Stomach (tissue), 19 donors: ENCODE measurements at places on chromosomes 12 and 14. TPM values are rescaled to one million over a fixed set of nuclear protein-coding genes. Genes with fewer than 3 reads are reported as not detected.

DNA sequence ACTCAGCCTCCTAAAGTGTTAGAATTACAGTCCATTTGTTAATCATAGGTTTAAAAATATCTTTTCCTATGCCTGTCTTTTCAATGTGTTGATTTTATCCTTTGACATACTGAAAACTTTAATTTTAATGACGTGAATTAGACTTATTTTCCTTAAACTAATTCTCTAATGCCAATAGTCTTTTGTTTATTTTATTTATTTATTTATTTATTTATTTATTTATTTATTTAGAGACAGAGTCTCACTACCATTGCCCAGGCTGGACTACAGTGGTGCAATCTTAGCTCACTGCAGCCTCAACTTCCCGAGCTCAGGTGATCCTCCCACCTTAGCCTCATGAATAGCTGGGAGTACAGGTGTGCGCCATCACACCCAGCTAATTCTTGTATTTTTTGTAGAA, 694.5 kb downstream of the TRHDE start:
- no peaks in the 10 kb centered on the region for H3K27me3 ChIP-seq
- no peaks in the 10 kb centered on the region for H3K36me3 ChIP-seq
- no peak overlapping the region for H3K4me3 ChIP-seq
- H3K27ac ChIP-seq = no peak overlapping the region
- no peak for DNase-seq

The FOXA1 gene
- 70.5 TPM for total RNA-seq

The ACYP1 gene
- 7.9 TPM for total RNA-seq

The KLHL33 gene
- total RNA-seq = not detected

DNA sequence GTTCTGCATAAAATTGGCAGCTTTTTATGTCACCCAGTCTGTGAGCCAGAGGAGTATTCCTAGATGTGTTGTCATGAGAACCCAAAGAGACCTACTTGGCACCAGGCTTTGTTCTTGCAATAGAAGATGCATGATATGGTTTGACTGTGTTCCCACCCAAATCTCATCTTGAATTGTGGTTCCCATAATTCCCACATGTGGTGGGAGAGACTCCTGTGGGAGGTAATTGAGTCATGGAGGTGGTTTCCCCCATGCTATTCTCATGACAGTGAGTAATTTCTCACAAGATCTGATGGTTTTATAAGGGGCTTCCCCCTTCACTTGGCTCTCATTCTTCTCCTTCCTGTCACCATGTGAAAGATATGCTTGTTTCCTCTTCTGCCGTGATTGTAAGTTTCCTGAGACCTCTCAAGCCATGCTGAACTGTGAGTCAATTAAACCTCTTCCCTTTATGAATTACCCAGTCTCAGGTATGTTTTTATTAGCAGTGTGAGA, 572.0 kb upstream of the ATP2B1 start:
- H3K4me1 ChIP-seq = no peaks in the 10 kb centered on the region
- H3K27me3 ChIP-seq = no peaks in the 10 kb centered on the region
- H3K4me3 ChIP-seq = no peak overlapping the region
- no peaks in the 10 kb centered on the region for H3K36me3 ChIP-seq
- no peak for DNase-seq
- H3K27ac ChIP-seq = no peak overlapping the region

- no peak overlapping the region for H3K27ac ChIP-seq
- no peaks in the 10 kb centered on the region for H3K4me1 ChIP-seq
- no peaks in the 10 kb centered on the region for H3K36me3 ChIP-seq
- H3K4me3 ChIP-seq = no peak overlapping the region
- no peak for DNase-seq
- H3K27me3 ChIP-seq = no peaks in the 10 kb centered on the region
These were observed 77.4 kb downstream of the AACS start for GRCh38 chr12:125142601-125143000.

DNA sequence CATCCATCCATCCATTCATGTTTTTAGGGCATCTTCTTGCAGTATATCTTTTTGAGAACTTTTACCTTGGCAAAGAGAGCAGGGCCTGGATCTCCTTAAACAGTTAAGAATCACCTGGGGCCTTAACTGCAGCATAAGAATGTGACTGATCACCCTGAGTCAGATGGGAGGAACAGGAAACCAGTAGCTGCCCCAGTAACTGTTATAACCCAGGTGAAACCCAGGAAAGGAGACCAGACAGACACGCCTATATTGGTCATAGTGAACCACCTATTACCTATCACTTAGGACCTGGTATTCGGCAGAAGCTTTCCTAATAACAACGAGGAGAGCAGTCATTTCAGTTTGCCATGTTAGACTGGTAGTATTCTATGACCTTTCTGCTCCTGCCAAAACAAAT, 43.4 kb upstream of the NR2C1 start:
- H3K36me3 ChIP-seq = no peaks in the 10 kb centered on the region
- H3K27me3 ChIP-seq = no peaks in the 10 kb centered on the region
- DNase-seq = peak; percentile 54
- H3K4me1 ChIP-seq = peaks cover 18% of the 10 kb centered on the region
- H3K4me3 ChIP-seq = no peak overlapping the region
- H3K27ac ChIP-seq = no peak overlapping the region

The PTCSC3 gene
- not detected for total RNA-seq

The SIX6 gene
- not detected for total RNA-seq

DNA sequence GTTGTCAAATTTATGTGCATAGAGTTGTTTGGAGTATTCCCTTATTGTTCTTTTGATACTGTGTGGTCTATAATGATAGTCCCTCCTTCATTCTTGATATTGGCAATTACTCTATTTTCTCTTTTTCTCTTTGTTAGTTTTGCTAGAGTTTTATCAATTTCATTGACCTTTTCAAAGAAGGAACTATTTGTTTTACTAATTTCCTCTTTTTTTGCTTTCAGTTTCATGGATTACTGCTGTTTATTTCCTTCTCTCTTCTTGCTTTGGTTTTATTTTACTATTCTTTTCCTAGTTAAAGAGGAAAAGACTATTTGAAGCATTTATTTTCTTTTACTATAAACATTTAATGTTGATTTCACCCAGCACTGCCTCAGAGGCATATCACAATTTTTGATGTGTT, 250.9 kb upstream of the PELI2 start:
- H3K4me3 ChIP-seq = no peak overlapping the region
- H3K27me3 ChIP-seq = no peaks in the 10 kb centered on the region
- H3K27ac ChIP-seq = no peak overlapping the region
- no peak for DNase-seq
- H3K4me1 ChIP-seq = no peaks in the 10 kb centered on the region
- no peaks in the 10 kb centered on the region for H3K36me3 ChIP-seq

DNA sequence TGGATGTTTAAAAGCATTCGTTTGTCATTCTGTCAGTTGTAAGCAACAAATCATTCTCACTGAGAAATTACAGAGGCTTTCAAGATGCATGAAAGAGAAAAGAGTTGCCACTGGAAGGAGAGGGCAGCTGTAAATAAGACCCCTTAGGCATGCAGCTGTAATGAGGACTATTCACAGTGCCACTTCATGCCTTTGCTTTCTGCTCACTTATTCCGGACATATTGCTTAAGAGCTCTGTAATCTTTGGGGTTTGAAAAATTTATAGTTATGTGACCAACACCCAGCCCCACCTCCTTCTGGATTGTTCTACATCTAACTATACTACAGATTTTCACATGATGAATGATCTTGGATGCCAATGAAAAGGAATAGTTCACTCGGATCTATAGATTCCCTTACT, 194.8 kb upstream of the DCN start:
- H3K36me3 ChIP-seq = no peaks in the 10 kb centered on the region
- no peak overlapping the region for H3K27ac ChIP-seq
- peaks cover 22% of the 10 kb centered on the region for H3K4me1 ChIP-seq
- H3K27me3 ChIP-seq = no peaks in the 10 kb centered on the region
- no peak overlapping the region for H3K4me3 ChIP-seq

The MYF5 gene
- not detected for total RNA-seq

DNA sequence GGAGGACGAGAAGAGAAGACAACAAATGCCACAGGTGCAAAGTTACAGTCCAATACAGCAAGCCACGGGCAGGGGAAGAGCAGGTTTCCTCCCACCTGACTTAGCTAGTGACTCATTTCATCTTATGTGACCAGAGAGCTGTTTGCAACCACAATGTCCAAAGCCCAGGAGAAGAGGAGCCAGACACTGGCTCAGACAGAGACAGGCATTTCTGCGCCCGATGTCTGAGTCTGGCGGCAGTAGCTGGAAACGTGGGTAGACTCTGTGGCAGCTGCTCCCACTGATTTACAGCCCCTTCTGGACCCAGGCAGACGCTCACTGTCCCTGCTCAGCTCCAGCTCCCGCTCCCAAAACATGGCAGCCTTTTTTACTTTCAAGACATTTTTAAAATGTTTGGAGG, 60.0 kb downstream of the CHGA start:
- no peaks in the 10 kb centered on the region for H3K27me3 ChIP-seq
- H3K4me3 ChIP-seq = no peak overlapping the region
- H3K4me1 ChIP-seq = peaks cover 32% of the 10 kb centered on the region
- no peaks in the 10 kb centered on the region for H3K36me3 ChIP-seq

- H3K4me1 ChIP-seq = no peaks in the 10 kb centered on the region
- H3K4me3 ChIP-seq = no peak overlapping the region
- no peaks in the 10 kb centered on the region for H3K27me3 ChIP-seq
- no peak overlapping the region for H3K27ac ChIP-seq
- H3K36me3 ChIP-seq = no peaks in the 10 kb centered on the region
These were observed 47.3 kb downstream of the GPR137C start for GRCh38 chr14:52599974-52600373.

DNA sequence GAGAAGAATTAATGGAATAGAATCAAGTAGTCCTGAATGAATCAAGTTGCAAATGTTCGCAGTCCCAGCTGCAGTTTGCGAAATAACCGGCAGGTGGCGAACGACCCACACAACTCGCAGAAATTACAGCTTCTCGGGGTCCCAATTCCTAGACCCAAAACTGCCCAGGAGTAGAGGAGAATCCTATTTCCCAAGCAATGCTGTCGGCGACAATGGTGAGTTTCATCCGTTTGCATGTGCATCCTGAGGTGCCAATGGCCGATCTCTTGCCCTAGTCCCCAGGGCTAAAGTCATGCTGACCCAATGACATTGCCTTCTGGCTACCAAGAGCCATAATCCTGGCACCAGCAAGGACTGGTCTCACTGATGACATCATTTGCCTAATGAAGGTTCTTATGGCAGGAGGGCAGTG, 8.5 kb upstream of the ASCL1 start:
- H3K27ac ChIP-seq = no peak overlapping the region
- DNase-seq = peak; percentile 77
- no peak overlapping the region for H3K4me3 ChIP-seq
- peaks cover 83% of the 10 kb centered on the region for H3K27me3 ChIP-seq
- peaks cover 11% of the 10 kb centered on the region for H3K4me1 ChIP-seq

DNA sequence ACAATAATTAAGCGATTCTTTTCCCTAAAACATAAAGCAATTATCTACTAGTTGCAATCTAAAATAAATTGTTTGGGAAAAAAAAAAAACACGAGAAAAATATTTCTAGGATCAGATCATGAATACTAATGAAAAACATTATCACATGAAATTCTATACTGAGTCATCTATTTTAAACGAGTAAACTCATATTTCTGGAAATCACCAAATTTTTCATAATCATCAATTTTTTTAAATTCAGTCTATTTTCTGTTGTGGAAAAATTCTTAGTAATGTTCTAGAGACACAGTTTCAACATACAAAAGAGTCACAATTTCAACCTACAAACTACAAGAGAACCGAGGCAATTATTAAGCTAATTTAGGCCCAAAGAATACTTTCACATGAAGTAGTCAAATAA, 245.6 kb upstream of the SOX5 start:
- no peak for DNase-seq
- H3K36me3 ChIP-seq = no peaks in the 10 kb centered on the region
- H3K4me1 ChIP-seq = peaks cover 2% of the 10 kb centered on the region
- no peaks in the 10 kb centered on the region for H3K27me3 ChIP-seq
- H3K27ac ChIP-seq = no peak overlapping the region

The FAM90A1 gene
- not detected for total RNA-seq

The CCDC85C gene
- total RNA-seq = 28.6 TPM
